ENCODE measurements at places on chromosomes 3 and 15. TPM values are rescaled to one million over a fixed set of nuclear protein-coding genes. Genes with fewer than 3 reads are reported as not detected.

- no peak overlapping the region for H3K4me3 ChIP-seq
- H3K4me1 ChIP-seq, result no peaks in the 10 kb centered on the region
- H3K27me3 ChIP-seq, result no peaks in the 10 kb centered on the region
Measured at GRCh38 chr15:54644796-54645195, 551.9 kb downstream of the RSL24D1 start.

DNA sequence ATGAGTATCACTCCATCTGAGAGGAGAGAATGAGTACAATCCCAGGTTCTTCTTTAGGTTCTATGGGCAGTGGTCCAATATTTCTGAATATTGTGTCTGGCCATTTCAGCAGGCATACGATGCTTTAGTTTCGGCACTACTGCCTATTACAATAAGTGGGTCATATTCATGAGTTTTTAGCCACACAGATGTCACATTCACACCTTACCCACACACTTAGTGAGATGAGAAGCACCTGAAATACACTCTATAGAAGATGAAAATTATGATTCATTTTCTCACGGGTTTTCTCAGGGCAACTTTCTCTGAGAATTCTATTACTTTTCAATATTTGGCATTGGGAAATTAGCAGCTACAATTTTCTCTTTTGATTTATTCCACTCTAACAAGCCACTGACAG, 132.2 kb downstream of the TGFBR2 start:
- no peak for DNase-seq
- H3K27ac ChIP-seq, result no peak overlapping the region
- H3K4me1 ChIP-seq, result no peaks in the 10 kb centered on the region

DNA sequence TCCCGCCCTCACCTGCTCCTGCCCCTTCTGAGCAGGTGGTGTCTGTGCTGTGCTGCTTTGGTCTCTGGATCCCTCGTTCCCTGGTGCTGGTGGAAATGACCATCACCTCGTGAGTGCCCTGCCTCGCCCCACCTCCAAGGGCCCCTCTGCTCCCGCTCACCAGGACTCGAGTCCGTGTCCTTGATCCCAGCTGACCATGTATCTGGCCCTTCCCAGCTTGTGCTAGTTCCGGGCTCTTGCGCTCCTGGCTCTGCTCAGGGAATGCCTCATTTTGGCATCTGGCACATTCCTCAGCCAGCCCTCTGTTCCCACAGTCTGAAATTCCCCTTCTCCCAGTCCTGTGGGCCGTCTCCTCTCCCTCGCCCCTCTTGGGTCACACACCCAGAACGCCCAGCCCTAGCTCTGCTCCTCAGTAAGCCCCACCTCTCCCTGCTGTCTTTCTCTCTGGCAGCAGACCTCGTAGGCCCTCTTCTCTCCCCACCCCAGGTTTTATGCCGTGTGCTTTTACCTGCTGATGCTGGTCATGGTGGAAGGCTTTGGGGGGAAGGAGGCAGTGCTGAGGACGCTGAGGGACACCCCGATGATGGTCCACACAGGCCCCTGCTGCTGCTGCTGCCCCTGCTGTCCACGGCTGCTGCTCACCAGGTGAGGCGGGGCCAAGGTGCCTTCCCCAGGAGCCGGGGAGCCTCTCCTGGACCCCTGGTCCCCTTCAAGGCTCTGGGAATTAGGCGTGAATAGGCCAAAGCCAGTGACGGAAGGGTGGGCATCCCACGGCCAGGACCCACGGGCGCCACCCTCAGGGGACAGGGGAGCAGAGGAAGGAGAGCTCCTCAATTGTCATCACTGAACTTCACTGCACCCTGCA, 11.5 kb downstream of the SLC51A start:
- no peaks in the 10 kb centered on the region for H3K36me3 ChIP-seq
- no peaks in the 10 kb centered on the region for H3K4me1 ChIP-seq
- H3K27ac ChIP-seq, result no peak overlapping the region
- no peak overlapping the region for H3K4me3 ChIP-seq
- H3K27me3 ChIP-seq, result no peaks in the 10 kb centered on the region
- DNase-seq, result no peak

DNA sequence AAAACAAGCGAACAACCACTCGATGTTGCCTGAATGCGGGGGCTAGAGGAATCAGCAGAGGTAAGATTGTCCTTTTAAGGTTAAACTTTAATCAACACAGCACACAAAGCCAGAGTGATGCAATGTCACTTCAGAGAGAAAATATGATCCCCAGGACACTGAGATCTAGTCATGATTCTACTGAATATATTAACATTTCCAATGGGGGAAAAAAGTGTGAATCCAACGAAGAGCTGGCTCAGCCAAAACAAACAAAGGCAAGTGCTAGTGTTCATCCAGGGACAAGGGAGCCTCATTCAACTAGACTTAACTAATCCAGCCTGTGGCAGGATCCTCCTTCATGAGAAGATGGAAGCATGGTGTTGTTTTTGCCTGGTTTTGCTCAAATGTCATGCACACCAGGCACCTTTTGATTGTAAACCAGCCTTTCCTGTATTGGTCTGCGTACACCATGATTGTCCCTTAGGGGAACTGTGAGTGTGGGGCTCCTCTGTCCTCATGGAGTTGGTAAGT, 35.8 kb downstream of the SCG5 start:
- no peak overlapping the region for H3K4me3 ChIP-seq
- H3K27ac ChIP-seq, result no peak overlapping the region
- no peaks in the 10 kb centered on the region for H3K4me1 ChIP-seq
- DNase-seq, result no peak
- H3K36me3 ChIP-seq, result no peaks in the 10 kb centered on the region
- H3K27me3 ChIP-seq, result no peaks in the 10 kb centered on the region

GRCh38 chr3:140170612-140171011, 235.6 kb downstream of the CLSTN2 start:
- H3K36me3 ChIP-seq, result no peaks in the 10 kb centered on the region
- H3K4me3 ChIP-seq, result no peak overlapping the region
- no peak for DNase-seq
- no peak overlapping the region for H3K27ac ChIP-seq
- no peaks in the 10 kb centered on the region for H3K4me1 ChIP-seq

GRCh38 chr3:17995769-17996168, 253.3 kb upstream of the TBC1D5 start:
- H3K4me1 ChIP-seq, result no peaks in the 10 kb centered on the region
- no peak for DNase-seq
- H3K4me3 ChIP-seq, result no peak overlapping the region

GRCh38 chr3:12835052-12835665, 6.2 kb downstream of the RPL32 start:
- no peak for DNase-seq
- no peak overlapping the region for H3K27ac ChIP-seq
- no peaks in the 10 kb centered on the region for H3K27me3 ChIP-seq
- H3K4me3 ChIP-seq, result no peak overlapping the region
- H3K4me1 ChIP-seq, result peaks cover 8% of the 10 kb centered on the region

GRCh38 chr3:167787440-167787839, 51.9 kb downstream of the SERPINI1 start:
- no peaks in the 10 kb centered on the region for H3K4me1 ChIP-seq
- no peaks in the 10 kb centered on the region for H3K36me3 ChIP-seq
- no peaks in the 10 kb centered on the region for H3K27me3 ChIP-seq
- H3K4me3 ChIP-seq, result no peak overlapping the region
- H3K27ac ChIP-seq, result no peak overlapping the region

- no peak overlapping the region for H3K27ac ChIP-seq
- H3K4me3 ChIP-seq, result no peak overlapping the region
Measured at GRCh38 chr3:188854772-188855149, 317.0 kb upstream of the TPRG1 start.

- H3K27me3 ChIP-seq, result no peaks in the 10 kb centered on the region
- no peak for DNase-seq
- no peaks in the 10 kb centered on the region for H3K4me1 ChIP-seq
- H3K4me3 ChIP-seq, result no peak overlapping the region
- H3K36me3 ChIP-seq, result no peaks in the 10 kb centered on the region
- no peak overlapping the region for H3K27ac ChIP-seq
Measured at GRCh38 chr3:64053581-64053980, 30.3 kb upstream of the PSMD6 start.

DNA sequence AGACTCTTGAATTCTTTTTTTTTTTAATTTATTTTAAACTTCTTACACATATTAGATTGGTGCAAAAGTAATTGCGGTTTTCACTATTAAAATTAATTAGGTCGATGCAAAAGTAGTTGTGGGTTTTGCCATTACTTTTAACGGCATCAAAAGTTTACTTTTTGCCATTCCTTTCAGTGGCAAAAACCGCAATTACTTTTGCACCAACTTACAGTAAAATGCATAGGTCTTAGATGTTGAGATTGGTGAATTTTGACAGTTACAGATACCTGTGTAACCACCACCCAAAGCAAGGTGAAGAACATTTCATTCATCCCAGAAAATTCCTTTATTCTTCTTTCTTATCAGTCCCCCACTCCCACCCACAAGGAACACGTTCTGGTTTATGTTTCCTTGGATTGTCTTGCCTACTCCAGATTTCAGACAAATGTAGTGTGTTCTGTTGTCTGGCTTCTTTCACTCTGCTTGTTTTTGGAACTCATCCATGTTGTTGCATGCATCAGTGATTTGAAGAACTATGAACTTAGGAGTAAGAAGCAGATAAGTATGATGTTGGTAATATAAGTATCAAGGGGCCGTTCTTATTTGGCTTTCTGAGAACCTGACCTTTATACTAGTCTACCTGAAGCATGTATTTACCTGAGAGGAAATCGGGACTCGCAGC, 198.4 kb upstream of the UBE2E1 start:
- no peaks in the 10 kb centered on the region for H3K27me3 ChIP-seq
- no peaks in the 10 kb centered on the region for H3K36me3 ChIP-seq
- H3K4me3 ChIP-seq, result no peak overlapping the region
- H3K4me1 ChIP-seq, result no peaks in the 10 kb centered on the region
- DNase-seq, result no peak

- no peak for DNase-seq
- H3K4me3 ChIP-seq, result no peak overlapping the region
- H3K27ac ChIP-seq, result no peak overlapping the region
- no peaks in the 10 kb centered on the region for H3K27me3 ChIP-seq
Measured at GRCh38 chr15:43948691-43949325, 122.0 kb downstream of the WDR76 start.

GRCh38 chr3:78644847-78645246, 1123.0 kb downstream of the ROBO1 start:
- no peak overlapping the region for H3K27ac ChIP-seq
- H3K36me3 ChIP-seq, result no peaks in the 10 kb centered on the region
- no peaks in the 10 kb centered on the region for H3K4me1 ChIP-seq
- no peak for DNase-seq
- H3K4me3 ChIP-seq, result no peak overlapping the region

GRCh38 chr3:48039487-48040190, 23.4 kb upstream of the MAP4 start:
- no peaks in the 10 kb centered on the region for H3K27me3 ChIP-seq
- no peak overlapping the region for H3K4me3 ChIP-seq
- H3K4me1 ChIP-seq, result peaks cover 5% of the 10 kb centered on the region
- H3K36me3 ChIP-seq, result no peaks in the 10 kb centered on the region
- no peak for DNase-seq
- H3K27ac ChIP-seq, result peak overlapping the region; percentile 16

DNA sequence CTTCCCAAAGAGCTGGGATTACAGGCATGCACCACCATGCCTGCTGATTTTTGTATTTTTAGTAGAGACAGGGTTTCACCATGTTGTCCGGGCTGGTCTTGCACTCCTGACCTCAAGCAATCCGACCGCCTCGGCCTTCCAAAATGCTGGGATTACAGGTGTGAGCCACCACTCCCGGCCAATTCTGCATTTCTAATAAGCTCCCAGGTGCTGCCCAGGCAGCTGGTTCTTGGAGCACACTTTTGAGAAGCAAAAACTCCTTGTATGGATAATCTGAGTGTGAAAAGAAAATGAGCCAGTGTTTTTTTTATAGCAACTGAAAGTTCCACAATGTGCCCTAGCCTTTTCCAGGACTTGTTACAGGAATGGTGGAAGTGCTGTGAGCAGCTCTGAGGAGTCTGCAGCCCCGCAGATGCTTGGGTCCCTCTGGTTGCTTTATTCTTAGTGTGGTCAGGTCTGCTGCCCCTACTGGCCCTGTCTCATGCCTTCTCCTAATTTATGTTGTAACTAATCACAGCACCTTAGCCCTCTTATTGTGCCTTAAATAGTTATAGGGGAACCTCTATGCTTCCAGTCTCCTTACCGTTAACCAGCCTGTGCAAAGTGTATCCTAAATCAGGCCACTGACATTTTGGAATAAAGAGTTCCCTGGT, 13.5 kb upstream of the KCNAB1 start:
- no peak overlapping the region for H3K4me3 ChIP-seq
- H3K36me3 ChIP-seq, result no peaks in the 10 kb centered on the region
- no peaks in the 10 kb centered on the region for H3K4me1 ChIP-seq
- no peak overlapping the region for H3K27ac ChIP-seq

DNA sequence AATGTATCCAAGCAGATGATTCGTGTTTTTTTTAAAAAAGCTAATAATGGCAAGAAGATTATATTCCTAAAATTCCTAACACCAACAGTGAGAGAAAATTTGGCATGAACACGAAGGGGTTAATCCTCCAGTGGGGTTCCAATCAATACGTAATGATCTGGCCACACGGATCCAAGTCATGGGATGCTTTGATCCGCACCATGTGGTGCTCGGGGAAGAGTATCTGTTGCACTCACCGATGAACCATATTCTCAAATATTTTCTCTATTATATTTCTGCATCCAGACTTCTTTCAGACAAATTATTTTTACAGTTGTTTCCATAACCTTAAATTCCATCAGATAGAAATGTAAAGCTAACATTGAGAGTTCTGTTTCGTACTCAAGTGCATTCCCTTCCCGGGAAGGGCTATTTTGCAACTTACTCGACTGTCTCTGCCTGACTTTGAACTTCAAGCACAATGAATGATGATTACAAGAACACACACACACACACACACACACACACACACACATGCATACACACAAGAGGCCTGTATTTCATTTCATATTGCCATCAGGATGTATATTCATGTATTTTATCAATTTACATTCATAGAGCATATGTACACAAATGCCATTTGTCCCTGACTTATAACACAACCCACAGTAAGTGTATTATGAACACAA, 567.2 kb downstream of the FOXP1 start:
- no peaks in the 10 kb centered on the region for H3K27me3 ChIP-seq
- no peaks in the 10 kb centered on the region for H3K36me3 ChIP-seq
- no peak overlapping the region for H3K4me3 ChIP-seq
- H3K27ac ChIP-seq, result no peak overlapping the region
- no peak for DNase-seq
- no peaks in the 10 kb centered on the region for H3K4me1 ChIP-seq

DNA sequence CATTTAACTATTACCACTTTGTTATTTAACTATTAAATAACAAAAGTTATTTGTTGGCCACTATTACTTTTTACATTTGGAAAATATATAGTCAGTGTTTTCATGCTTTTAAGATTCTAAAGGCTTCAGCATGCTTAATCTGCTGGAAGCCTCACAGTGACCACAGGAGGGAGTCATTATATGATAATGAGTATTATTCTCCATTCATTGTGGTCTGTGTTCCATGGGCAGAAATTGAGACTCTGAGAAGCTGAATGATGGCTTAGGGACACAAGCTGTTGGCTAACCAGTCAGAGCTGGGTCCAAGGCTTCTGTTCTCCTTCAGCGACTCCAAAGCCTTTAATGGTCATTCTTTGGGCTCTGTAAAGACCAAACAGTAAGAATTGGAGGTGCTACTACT, 64.7 kb downstream of the BFSP2 start:
- no peak overlapping the region for H3K27ac ChIP-seq
- H3K36me3 ChIP-seq, result no peaks in the 10 kb centered on the region
- H3K4me1 ChIP-seq, result peaks cover 4% of the 10 kb centered on the region

Gene TEX55
- total RNA-seq, result not detected

Gene FETUB
- total RNA-seq, result 0.27 TPM

Gene VGLL3
- 1.3 TPM for total RNA-seq

Gene MBD4
- 25.0 TPM for total RNA-seq

Gene PLIN1
- 1.2 TPM for total RNA-seq

Gene EXOG
- 6.1 TPM for total RNA-seq

Gene GPR156
- not detected for total RNA-seq

Gene P2RY12
- 0.72 TPM for total RNA-seq

Gene DUOXA2
- 30.2 TPM for total RNA-seq

Gene UPK1B
- not detected for total RNA-seq

Gene PLCH1
- 11.0 TPM for total RNA-seq

Gene TSEN2
- 21.1 TPM for total RNA-seq

Gene USP50
- not detected for total RNA-seq

Gene NR2E3
- 0.35 TPM for total RNA-seq

Gene SNAPC5
- 21.3 TPM for total RNA-seq

Measured in colonic mucosa (tissue), 4 donors.